ENCODE measurements at places on chromosomes 3 and 15.
A peak's percentile ranks its signal among the peaks of the same experiment; 100 is the strongest.

DNA sequence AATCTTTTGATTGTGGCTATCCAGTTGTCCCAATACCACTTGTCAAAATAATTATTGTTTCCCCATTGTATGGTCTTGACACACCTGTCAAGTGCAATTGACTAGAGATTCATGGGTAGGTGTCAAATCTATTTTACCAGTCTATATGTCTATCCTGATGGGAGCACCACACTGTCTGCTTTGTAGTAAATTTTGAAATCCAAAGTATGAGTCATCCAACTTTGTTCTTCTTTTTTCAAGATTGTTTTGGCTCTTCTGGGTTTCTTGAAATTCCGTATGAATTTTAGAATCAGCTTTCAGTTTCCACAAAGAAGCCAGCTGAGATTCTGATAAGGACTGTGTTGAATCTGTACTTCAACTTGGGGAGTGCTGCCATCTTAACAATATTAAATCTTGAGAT, 71.9 kb downstream of the CSNK1G1 start:
- DNase-seq: no peak

DNA sequence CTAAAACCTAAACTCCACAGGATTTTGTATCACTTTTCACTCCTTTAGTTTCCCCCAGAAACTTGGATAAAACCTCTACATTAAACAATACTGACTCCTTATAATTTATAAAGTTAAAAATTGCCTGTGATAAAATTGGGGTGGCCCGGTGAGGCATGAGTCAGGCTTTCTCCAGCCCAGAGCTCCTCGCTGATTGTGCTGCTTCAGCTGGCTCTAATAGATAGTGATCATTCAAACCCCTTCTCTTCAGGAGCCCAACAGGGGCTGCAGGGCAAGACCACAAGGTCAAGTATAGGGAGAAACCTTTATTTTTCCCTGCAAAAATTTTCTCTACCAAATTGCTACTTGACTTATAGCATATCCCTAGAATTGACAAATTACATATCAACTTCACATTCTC, 308.2 kb downstream of the PLCL2 start:
- DNase-seq: no peak

DNA sequence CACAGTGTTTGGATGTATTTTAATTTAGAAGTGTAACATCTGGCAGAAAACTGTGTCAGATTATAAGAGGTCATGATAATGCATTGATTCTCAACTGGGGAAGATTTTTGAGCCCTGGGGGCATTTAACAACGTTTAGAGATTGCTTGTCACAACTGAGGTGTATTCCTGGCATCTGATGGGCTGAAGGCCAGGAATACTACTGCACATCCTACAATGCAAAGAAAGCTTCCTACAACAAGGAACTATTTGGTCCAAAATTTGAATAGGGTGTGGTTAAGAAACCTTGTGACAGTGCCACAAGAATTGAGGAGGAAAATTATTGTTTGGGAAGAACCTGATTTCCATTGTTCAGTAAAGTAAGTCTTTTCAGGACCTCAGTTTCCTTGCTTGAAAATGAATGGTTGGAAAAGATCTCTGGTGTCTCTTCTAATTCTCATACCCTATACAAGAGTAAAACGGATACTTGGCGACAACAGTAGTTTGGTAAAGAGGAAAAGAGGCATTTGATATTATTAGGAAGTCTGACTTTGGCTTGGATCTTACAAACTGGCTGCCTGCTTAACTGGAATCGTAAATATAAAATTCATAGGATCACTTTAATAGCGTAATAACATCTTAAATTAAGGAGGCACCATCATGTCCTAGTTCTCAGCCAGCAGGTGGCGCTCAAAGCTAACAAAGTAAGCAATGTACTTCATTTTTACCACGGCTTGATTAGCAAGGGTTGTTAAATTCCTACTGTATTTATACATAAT, 4.3 kb downstream of the DAZL start:
- DNase-seq: peak; percentile 90

GRCh38 chr3:64344721-64345207, 119.5 kb upstream of the PRICKLE2 start:
- DNase-seq: no peak

DNA sequence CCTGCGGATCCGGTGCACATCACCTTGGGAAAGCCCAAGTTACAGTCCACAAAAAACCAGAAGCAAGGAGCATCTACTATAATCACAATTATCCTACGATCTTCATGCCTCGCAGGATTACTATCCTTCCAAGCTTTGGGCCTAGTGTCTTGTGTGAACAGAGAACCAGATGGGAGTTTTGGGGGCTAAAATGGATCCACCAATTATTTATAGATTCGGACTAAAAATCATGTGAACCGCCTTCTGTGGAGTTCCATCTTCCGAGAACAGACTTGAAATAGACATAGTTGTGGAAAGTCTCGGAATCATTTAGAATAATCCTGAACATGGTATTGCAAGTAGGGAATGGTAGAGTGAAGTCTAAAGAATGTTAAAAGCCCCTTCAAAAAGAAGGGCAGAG, 70.1 kb downstream of the EIF4E3 start:
- no peak for DNase-seq

- DNase-seq: no peak
These were observed 602.2 kb downstream of the FOXP1 start for GRCh38 chr3:70981231-70981880.

DNA sequence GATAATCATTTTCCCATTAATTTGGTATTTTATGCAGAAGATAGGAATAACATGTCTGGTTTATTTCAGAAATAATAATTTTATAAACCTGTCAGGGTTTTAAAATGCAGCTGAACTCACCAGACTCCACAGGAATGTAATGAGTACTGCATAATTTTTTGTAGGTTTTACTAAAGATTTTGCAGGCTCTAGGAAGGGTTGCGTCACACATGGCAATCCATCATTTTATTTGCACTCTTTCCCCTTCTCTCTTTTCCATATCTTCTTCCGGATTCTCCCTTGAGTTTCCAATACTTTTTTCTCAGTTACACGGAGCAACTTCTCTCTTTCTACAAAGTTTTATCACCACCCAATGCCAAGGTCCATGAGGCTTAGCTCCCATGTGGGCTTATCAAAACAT, 234.7 kb downstream of the NFKBIZ start:
- no peak for DNase-seq

DNA sequence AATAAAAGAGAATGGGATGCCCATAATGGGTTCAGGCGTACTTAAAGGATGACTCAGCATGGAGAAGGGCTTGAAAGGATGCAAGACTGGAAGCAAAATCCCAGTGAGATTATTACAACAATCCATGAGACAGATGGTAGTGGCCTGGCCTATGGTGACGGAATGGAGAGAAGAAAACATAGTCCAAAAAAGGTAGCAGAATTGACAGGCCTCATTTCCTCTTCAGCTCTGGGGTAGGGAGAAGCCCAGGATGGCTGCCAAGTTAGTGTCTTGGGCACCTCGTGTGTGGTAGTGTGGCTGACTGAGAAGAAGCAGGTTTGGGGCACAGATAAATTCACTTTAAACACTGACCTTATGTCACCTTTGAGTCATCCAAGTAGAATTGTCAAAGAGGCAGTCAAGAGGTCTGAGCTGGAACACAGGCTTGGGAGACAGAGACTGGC, 18.1 kb downstream of the MB21D2 start:
- no peak for DNase-seq

DNA sequence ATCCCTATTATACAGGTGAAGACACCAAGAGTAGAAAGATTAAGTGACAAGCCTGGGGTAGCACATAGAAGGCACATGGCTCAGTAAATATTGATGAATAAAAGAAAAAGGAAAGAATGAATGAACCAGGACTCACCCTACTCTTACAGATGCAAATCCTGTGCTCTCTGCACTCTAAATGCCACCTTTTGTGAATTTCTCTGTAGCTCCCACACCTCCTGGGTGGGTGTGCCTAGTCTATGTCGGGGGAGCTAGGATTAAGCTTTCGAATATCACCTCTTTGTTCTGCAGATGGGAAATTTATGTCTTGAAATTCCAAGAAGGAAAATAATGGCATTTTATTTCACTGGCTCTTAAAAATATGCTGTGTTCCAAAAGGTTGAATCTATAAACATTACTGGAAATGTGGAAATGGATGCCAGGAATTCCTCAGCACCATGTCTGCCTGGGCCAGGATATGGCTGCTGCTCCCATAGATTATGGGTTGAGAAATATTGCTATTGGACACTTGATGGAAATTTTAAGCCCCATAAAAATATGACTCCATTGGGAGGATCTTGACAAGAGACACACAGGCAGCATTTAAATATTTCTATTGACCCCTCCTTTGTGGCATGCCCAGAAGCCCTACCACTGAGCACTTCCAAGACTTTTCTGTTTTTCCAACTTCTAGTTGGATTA, 43.3 kb downstream of the CCNB2 start:
- no peak for DNase-seq

- DNase-seq: no peak
These were observed 230.6 kb downstream of the THRB start for GRCh38 chr3:24264011-24264410.

Data from posterior vena cava (tissue), 2 donors.